ENCODE measurements at places on chromosomes 12 and 14. TPM values are rescaled to one million over a fixed set of nuclear protein-coding genes. Genes with fewer than 3 reads are reported as not detected.

- no peaks in the 10 kb centered on the region for H3K36me3 ChIP-seq
- H3K27me3 ChIP-seq, result no peaks in the 10 kb centered on the region
- no peak for DNase-seq
- no peak overlapping the region for H3K27ac ChIP-seq
These were observed 62.4 kb downstream of the SCN8A start for GRCh38 chr12:51653431-51653830.

Gene ENTPD5
- total RNA-seq, result 8.6 TPM

Gene ALDH2
- 97.2 TPM for total RNA-seq

DNA sequence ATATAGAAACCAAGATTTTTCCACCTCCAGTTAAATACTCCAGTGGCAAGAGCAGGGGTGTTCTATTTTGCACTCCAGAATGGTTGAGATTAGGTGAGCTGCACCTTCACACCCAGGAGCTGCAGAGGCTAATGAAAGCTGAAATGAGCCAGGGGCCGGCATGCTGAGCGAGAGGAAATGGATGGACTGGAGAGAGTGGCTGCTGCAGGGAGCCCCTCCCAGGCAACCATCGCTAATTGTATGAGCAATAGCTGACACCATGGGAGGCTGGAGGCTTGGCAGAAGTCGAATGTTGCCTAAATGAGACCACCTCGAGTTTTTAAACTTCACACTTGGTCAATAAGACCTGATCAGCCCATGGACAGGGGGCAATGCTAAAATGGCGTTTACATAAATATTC is 301.8 kb upstream of the TMPO start:
- no peak overlapping the region for H3K27ac ChIP-seq
- no peaks in the 10 kb centered on the region for H3K36me3 ChIP-seq
- H3K4me1 ChIP-seq, result no peaks in the 10 kb centered on the region
- no peaks in the 10 kb centered on the region for H3K27me3 ChIP-seq

- peaks cover 100% of the 10 kb centered on the region for H3K4me1 ChIP-seq
- H3K27ac ChIP-seq, result peak overlapping the region; percentile 34
- no peaks in the 10 kb centered on the region for H3K27me3 ChIP-seq
- H3K4me3 ChIP-seq, result peak overlapping the region; percentile 16
- no peak for DNase-seq
These were observed 7.8 kb downstream of the CTDSP2 start for GRCh38 chr12:57838594-57839302.

Gene HOMEZ
- 13.5 TPM for total RNA-seq

DNA sequence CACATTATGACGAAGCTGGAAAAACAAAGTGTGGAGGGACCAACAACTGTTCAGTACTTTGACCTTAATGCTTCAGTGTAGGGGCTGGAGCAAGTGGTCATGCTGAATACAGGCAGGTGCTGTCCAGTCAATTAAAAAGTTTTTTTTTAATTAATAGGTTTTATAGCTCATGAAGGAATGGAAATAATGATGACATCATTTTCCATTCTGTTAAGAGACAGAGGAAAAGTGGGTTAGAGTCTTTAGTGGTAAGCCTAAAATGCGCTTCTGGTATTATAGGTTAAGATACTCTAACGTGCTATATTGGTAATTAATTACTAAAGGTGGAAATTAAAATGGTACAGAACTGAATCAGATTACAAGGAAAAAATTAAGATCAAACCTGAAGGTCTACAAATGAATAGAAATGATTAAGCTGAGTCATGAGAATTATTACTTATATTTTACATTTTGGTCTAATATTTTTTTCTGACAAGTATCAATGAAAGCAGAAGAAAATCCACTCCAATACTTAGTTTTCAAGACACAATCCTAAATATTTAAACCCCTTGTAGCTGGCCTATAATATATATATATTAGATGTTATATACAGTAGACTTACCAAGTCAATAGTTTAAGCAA is 15.6 kb downstream of the KLHDC2 start:
- no peaks in the 10 kb centered on the region for H3K27me3 ChIP-seq
- no peak for DNase-seq
- H3K4me3 ChIP-seq, result no peak overlapping the region
- peaks cover 9% of the 10 kb centered on the region for H3K36me3 ChIP-seq
- no peaks in the 10 kb centered on the region for H3K4me1 ChIP-seq

Gene SMIM41
- 1.5 TPM for total RNA-seq

DNA sequence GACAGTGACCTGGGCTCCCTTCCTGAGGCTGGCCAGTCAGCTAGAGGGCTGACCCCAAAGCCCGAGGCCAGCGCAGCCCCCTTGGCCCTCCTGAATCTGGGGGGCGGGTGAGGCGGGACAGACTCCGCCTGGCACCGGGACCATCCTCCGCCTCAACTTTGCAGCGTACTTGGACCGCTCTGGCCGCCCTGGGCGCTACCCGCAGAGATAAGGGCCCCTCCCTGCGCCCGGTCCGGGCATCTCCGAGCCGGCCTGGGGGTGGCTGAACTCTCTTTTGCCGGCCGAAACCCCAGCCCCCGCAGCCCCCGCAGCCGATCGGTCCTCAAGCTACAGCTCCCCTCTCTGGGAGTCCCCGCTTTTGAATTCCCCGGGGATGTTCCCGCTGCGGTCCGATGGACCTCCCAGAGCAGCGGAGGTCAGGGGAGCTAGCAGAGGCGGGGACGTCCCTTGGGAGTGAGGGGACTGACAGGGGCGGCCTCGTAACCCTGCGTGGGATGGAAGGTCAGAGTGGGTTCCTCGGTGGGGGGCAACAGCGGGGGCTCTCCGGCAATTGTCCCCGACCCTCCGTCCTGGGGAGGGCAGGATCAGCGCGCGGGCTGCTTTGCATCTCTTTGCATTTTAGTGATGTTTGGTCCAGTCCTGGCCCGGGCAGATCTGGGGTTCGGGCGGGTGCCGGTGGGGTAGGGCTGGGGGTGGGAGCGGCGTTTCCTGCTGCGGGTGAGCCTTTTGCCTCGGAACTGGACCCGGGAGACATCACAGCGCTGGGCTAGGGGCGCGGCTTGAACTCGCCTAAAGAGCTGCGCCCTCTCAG is at the start of gene CRIP1:
TSS of gene CRIP1 (plus strand) at position 724 of the 811 bp plus-strand sequence. CDS start 374 bp downstream, outside the sequence.
- H3K27me3 ChIP-seq, result no peaks in the 10 kb centered on the region
- no peaks in the 10 kb centered on the region for H3K36me3 ChIP-seq
- no peak for DNase-seq
- peaks cover 90% of the 10 kb centered on the region for H3K4me1 ChIP-seq

- no peaks in the 10 kb centered on the region for H3K36me3 ChIP-seq
- H3K27ac ChIP-seq, result peak within 1 kb of the TSS; percentile 84
- peaks cover 57% of the 10 kb centered on the region for H3K4me1 ChIP-seq
- DNase-seq, result peak; percentile 97
These were observed at the start of gene CS for GRCh38 chr12:56299853-56300643. CS (minus strand) TSS chr12:56300330; CDS start chr12:56300201, 129 bp downstream.
